Mesenteric fat pad (tissue), 1 donor: ENCODE measurements at places on chromosomes 1 and 21. TPM values are rescaled to one million over a fixed set of nuclear protein-coding genes. Genes with fewer than 3 reads are reported as not detected.

DNA sequence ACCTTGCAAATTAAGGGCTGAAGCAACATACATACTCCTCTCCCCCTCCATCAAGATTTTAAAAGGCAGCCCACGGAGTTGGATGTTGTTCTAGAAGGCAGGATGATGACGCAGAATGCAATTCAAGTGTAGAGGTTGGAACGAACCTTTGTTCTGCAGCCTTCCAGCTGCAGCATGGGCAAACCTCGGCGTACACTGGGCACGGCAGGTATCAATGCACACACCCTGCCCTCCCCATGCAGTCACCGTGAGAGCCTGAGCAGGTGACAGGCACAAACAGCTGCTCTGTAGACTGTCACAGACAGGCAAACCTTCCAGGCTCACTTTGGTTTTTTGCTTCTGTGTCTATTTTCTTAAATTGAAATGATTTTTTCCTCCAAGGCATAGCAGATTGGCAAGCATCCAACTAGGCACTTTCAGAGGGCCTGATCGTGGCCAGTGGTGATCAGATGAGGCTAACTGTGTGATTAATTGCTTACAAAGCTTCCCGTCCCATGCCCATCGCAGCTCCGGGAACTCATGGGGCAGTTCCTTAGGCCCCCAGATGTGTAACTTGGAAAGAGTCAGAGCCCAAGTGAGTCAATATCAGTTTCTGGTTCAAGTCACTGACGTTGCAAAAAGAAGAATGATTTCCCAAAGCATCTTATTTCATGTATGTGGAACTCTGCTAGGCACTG lies 82.3 kb downstream of the ITPKB start:
- no peak for DNase-seq

- no peak for DNase-seq
These were observed 139.1 kb downstream of the KAZN start for GRCh38 chr1:14737561-14738094.

DNA sequence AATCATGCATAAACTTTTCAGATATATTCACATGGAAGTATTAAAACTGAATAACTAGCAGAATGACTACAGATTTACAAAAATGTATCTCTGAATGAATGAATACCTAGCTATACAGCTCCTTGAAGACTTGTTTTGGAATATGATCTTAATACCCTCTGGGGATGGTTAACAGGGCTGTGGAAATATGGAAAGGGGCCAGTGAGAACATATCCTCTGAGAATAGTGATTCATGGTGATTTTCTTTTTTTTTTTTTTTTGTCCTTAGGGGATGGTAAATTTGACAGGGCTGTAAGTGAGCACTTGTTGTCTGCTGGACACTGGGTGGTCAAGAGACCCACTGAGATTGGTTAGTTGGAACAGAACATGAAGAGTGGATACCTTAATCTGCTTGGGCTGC lies 80.7 kb upstream of the HP1BP3 start:
- DNase-seq: no peak

Gene UBXN10
- 0.29 TPM for total RNA-seq

DNA sequence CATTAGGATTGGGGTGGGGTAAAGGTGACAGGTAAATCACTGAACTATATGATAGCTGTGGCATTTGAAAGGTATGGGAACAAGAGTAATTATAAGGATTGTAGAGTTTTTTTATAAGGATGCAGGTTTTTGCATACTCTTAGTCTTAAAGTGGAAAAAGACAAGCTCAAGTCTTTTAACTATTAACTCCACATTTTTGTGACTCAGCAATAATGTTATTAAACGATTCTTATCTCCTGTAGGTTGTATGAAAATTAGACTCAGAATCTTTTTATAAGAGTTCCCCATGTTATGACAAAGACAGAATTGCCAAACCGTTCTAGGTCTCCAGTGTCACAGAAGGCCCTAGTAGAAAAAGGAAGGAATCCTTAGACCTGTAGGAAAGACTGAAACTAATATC lies 49.9 kb upstream of the TTLL7 start:
- DNase-seq: no peak

DNA sequence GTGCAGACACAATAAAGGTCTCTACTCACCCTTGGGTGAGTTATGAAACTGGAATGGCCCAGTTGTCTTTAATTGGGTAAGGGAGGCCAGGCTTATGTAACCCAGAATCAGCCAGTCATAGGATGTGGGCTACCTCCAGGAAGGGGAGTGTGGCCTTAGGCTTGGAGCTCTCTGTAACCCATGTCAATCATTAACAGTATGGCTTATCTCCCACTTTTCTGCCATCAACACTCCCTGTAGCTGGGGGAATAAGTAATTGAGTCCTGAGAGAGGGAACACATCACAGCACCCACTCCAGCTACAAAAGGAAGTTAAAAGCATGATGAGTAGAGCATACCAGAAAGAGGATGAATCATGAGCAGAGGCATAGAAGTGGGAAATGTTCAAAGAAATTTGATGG lies 327.0 kb upstream of the DUSP10 start:
- DNase-seq: no peak

DNA sequence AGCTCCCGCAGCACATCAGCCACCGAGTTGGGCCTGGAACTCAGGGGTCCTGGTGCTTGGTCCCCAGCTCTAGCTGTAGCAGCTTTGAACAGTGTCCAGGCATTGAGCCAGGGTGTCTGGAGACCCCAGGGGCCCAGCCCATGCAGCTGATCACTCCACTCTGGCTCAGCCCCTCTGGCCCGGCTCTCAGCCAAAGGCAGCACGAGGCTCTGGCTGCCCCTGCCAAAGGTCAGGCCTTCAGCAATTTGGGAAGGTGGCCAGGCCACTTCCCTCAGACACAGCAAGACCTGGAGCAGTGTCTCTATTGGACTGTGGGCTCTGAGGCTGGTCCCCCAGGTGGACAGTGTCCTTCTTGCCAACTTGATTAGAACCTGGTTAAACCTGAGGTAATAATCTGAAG lies 34.4 kb upstream of the RNF19B start:
- DNase-seq: no peak

Gene CD34
- 45.5 TPM for total RNA-seq

GRCh38 chr1:12107718-12108117 lies 44.6 kb downstream of the TNFRSF8 start:
- no peak for DNase-seq

- DNase-seq: no peak
These were observed 199.4 kb upstream of the CACYBP start for GRCh38 chr1:174800216-174800851.

DNA sequence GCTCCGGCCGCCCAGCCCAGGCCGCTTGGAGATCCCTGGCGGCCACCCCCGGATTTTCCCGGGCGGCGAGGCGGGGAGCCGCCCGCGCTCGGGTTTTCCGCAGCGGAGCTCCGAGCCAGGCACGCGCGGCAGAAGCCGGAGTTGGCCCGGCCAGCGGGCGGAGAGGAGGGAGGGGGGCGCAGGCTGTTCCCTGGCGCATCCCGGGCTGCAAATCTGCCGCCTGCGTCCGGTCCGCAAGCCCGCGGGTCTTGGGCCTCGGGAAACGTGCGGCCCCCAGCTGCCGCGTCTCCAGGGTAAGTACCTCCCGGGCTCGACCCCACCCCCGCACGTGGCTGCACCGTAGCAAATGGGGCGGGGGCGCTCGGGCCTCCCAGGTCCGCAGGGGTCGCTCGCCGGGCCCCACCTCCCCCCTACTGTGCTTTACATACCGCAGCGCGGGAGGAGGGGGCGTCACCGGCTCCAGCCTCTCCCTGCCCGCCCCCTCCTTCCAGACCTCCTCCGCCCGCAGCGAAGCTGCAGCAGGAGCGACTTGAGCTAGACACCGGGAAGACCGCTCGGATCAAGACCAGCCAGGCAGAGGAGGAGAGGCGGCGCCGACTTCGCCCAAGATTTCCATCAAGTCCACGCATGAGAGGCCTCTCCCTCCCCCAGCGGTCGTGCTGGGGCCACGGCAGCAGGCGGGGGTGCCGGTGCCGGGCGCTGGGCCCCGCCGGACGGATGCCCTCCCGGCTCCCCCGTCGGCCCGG lies 1.6 kb downstream of the TMEM200B start:
- DNase-seq: no peak

Gene TIE1
- 42.6 TPM for total RNA-seq

DNA sequence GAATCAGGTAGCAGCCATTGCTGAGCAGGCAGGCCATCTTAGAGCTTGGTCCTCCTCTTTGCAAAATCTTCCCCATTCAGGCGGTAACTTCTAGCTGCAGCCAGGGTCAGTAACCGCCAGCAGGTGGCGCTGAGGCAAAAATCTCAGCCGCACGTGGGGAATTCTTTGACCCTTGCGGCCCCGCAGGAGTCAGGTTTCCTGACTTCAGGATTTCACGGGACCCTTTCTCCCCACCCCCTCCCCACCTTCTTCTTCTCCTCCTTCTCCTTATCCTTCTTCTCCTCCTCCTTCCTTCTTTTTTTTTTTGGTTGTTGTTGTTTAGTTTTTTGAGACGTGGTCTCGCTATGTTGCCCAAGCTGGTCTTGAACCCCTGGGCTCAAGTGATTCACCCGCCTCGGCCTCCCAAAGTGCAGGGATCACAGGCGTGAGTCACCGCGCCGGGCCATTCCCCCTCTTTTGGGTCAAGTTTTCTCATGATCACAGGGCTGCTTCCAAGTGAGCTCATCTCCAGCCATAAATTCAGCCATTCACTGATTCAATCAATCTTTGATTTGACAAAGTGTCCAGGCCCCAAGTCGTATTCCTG lies 33.4 kb upstream of the TENT5B start:
- no peak for DNase-seq

DNA sequence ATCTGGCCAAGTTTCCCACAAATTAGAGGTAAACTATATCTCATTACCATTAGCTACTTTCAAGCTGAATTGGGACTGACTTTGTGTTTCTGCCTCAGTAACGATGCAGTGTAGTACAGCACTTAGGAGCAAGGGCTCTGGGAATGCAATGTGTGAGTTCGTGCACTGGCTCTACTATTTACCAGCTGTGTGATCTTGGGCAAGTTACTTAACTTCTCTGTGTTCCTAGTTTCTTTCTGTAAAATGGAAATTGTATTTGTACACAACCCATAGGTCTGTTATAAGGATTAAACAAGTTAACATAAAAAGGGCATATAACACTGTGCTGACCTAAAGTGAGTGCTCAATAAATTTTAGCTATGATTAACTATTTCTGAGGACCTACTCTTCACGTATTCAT lies 65.0 kb upstream of the CSF1 start:
- no peak for DNase-seq
